Effector CD4-positive, alpha-beta T cell (primary cell): ENCODE measurements at places on chromosomes 2 and 18.

- no peak for DNase-seq
These were observed 84.7 kb upstream of the TMEM200C start for GRCh38 chr18:5979971-5980457.

DNA sequence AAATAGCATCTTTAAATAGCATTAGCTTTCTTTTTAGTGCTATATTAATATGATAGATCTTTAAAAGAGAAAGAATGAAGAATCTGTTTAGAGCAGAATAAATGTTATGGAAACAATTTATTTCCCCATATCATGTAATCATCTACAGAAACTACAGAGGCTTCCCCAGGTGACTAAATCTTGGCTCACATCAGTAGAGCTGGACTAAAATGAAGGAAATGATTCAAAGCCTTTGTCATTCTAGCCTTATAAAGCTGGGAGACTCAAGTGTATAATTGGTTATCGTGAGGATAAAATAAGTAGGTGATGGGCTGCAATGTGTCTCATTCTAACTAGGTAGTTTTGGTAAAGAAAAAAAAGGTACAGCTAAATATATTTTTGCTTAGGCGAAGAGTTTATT lies 83.2 kb upstream of the UNC80 start:
- DNase-seq: no peak

GRCh38 chr2:239966029-239966852 lies 58.9 kb downstream of the NDUFA10 start:
- no peak for DNase-seq

DNA sequence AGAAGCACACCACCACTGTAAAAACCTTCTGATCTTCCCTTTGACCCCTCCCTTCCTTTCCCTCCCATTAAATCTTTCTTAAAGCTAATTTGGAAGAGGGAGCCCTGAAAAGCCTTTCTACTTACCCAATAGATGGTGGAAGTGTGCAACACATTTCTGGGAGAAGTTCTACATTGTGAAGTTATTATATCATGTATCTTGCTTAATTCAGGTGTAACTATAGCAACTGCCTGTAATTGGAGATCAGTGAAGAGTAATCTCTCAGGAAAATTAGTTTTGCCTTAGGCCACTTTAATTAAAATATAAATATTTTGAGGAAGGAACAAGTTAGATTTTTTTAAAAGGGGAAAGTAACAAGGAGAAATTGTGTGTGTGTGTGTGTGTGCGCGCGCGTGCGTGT lies 266.0 kb downstream of the SH3BP4 start:
- no peak for DNase-seq

GRCh38 chr2:197388866-197389587 lies 45.8 kb downstream of the SF3B1 start:
- no peak for DNase-seq

DNA sequence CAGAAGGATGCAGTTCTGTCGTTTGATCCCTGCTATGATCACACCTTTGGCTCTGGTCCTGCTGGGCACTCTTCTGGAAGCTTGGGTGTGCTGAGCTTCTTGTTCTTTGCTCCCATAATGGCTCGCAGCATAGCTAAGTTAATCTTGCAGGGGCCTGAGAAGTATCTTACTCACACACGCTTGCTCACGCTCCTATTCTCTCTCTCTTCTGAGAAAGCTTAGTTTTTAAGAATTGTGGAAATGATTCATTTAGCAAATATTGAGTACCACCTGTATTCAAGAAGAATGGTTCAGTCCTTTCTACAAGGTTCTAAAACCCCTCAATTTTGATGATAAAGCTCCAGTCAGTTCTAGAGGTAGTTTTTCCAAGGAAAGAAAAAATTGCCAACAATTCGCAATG lies 40.6 kb downstream of the XRCC5 start:
- no peak for DNase-seq

- no peak for DNase-seq
These were observed 63.4 kb upstream of the KLF7 start for GRCh38 chr2:207229161-207229560.

DNA sequence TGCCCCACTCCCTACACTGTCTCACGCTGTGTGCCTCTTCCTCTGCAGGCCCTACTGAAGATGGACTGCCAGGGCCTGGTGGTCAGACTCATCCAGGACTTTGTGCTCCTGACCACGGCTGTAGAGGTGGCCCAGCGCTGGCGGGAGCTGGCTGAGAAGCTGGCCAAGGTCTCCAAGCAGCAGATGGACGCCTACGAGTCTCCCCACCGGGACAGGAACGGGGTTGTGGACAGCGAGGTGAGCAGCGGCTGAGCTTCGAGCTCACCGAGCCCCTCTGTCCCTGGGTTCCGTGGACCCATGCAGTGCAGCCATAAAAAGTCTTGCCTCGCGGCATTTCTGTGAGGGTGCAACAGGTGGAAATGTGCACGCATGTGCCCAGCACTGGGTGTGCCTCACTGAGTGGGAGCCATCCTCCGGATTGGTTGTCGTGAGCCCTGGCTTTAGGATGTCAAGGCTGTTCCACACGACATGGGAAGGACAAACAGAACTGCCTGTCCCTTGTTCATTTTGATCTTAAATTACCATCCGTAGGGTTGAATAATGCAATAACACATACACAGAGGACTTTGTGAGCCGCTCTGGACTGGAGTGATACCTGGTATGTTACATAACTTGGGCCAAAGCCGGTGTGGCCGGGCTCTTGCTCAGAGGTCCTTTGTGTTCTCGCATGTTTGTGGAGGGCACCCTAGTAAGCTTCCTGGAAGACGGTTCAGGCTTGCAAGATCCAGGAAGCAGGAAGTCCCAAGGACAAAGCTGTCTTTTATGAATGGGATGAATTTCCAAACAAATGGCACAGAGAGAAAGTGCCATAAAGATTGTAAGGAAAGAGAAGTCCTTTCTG lies 100.9 kb downstream of the SH3BP4 start:
- DNase-seq: no peak

- no peak for DNase-seq
These were observed 1.5 kb upstream of the IL1RL2 start for GRCh38 chr2:102185347-102185746.

GRCh38 chr2:201049455-201049854 lies 22.0 kb downstream of the HYCC2 start:
- DNase-seq: no peak

- DNase-seq: no peak
These were observed 321.4 kb downstream of the CDH2 start for GRCh38 chr18:27855486-27855885.

GRCh38 chr18:9333441-9334328 lies 888 bp upstream of the TWSG1 start:
- peak; percentile 5 for DNase-seq

GRCh38 chr2:165776013-165776412 lies 18.0 kb downstream of the GALNT3 start:
- no peak for DNase-seq

- DNase-seq: no peak
These were observed 130.3 kb upstream of the CTAGE1 start for GRCh38 chr18:22547807-22548561.

DNA sequence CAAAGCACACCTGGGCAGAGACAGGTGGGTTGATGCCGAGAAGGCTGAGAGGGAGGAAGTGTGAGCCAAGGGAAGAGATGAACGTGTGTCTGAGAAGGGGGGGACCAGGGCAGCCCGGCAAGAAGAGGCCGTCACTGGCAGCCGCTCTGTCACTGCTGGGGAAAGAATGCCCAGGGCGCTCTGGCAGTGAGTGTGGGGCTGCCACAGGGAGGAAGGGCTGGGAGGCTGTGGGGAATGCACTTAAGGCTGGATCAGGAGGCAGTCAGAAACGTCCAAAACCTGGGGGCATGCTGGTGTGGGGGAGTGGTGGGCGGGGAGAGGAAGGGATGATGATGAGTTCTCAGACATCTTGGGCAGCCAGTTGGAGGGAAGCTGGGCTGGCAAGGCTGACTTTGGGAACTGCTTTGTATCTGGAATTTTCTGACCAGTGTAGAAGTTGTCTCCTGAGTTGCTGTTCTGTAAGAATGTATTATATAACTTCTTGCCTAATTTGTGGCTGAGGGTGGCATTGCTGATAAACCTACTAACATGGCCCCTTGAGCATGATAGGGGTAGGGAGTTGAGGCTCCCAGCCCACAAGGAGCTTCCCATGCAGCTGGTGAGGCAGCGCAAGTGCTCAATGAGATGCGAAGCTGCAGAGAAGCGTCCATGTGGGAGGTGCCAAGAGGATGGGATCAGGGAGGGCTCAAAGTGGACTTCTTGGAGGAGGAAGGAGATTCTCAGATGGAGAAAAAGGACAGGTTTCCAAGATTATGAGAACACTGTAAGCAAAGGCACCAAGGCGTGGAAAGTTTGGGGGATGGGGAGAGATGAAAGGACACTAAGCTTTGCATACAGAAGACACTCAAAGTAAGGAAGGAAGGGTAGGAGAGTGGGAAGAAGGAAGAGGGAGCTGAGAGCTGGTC lies 185.1 kb upstream of the HAAO start:
- no peak for DNase-seq

- no peak for DNase-seq
These were observed 18.6 kb upstream of the ESPNL start for GRCh38 chr2:238081561-238081960.

DNA sequence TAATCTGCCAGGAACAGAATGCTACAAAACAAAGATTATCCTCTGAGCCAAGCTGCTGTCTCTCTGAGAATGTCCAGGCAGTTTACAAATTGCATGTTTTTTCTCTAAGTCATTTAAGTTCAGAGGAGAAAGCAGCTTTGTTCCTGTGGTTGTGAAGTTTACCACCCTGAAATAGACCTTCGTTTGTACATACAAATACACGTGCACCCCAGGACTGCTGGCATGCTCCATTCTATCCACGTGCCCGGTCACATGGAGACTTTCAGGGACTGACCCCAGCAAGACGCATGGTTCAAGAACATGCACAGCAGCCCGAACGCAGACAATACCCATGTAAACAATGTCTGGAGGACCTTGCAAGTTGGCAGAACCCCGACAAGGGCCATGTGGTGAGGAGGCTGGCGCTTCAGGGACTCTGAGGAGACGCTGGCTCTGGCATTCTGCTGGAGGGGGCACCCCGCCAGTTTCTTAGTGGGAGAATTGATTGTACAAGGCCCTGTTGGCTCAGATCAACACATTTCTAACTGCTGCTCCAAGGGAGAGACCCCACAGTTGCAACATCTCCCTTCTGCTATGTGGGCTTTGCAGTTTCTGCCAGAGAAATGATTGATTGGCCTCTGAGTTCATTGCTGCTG lies 33.3 kb downstream of the FAM178B start:
- DNase-seq: no peak

DNA sequence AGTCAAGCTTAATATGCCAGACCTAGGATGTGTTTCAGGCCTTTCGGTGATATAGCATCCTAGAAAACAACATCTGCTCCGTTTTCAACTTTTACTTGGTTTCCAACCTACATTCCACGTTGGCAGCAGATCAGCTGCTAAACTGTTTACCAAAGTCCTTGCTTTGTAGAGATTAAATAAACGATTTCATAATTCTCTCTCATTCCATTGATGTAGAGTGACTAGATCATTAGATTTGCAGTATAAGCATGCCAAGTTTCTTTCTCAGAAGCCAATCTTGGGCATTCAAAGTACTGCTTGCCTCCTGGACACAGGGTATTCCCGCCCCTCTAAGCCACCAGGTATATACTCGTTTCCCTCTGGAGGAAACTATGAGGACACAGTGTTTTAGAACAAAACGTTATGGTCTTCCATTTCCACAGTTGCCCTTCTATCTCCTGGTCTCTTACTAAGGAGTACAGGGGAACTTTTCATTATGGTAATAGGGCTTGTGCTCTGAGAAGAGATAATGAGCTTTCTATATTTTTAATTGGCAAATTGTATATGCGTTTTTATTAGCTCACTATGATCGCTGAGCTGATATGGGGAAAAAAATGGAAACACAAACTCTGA lies 10.5 kb upstream of the INSIG2 start:
- DNase-seq: no peak

DNA sequence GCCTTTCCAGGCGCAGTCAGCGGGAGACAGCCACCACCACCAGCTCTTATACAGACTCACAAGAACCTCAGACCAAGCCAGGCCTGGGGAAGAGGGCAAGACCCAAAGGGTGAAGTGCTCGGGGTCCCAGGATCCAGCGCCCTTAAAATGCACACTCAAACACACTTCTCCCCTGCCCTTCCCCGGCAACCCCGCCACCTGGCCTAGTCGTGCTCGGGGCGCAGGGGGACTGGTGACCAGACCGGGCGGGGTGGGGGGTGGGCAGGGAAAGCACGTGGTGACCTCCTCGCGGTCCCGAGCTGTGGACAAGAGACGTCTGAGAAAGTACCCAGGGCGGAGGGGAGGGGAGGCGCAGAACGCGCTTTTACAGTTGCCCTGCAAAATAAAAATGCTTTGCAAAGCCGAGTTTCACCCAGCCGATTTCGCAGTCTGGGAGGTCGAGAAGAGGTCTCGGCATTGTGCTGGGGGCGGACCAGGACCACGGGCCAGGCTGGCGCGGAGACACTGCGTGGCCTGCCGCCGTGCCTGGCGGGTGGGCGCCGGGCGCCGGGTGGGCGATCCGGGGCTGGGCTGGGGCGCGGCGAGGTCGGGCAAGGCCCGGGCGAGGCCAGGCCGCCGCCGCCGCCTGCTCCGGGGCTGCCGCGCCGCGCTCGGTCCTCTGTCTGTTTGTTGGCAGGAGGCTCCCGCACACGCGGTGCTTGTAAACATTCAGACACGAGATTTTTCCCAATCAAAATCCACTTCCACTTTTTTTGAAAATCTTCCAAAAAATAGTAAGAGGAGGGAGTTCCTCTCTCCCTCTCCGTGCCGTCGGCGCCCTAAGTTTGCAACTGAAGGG lies 2.0 kb downstream of the BCL11A start:
- no peak for DNase-seq

DNA sequence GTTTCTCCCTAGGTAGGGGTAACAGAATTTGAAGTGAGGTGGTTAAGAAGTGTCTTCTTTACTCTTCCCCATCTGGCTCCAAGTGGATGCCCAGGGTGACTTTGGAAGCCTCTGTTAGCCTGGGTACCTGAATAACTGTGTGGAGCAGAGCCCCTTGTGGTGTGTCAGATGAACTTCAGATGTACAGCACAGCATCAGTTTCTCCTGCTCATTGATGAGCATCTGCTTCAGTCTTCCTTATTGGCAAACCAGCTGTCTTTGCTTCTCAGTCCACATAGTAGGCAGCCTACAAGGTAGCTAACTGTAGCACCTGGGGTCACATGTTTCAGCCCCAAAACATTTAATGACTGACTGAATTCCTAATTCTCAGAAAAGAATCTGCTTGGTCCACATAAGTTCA lies 56.2 kb upstream of the ATP8B1 start:
- no peak for DNase-seq

- no peak for DNase-seq
These were observed 93.1 kb upstream of the ZFP36L2 start for GRCh38 chr2:43319541-43319940.

DNA sequence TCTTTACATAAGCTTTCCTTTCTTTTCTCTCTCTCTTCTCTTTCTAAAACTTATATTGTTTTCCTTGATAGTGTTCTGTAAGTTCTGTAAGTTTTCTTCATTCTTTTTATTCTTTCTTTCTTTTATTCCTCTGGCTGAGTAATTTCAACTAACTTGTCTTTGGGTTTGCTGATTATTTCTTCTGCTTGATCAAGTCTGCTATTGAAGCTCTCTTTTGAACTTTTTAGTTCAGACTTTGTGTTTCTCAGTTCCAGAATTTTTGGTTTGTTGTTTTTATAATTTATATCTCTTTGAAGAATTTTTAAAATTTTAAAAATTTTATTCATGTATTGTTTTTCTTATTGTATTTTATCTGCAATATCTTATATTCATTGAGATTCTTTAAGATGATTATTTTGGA lies 795.8 kb upstream of the SALL3 start:
- no peak for DNase-seq

GRCh38 chr2:6966446-6966940 lies 49.3 kb downstream of the RNF144A start:
- DNase-seq: no peak
